ENCODE measurements at places on chromosomes 5 and 9.

GRCh38 chr5:77250021-77250420, 39.5 kb downstream of the PDE8B start:
- DNase-seq = no peak

- no peak for DNase-seq
These were observed 50.1 kb upstream of the TTC39B start for GRCh38 chr9:15357050-15357653.

GRCh38 chr9:77839459-77840140, 191.5 kb upstream of the GNA14 start:
- no peak for DNase-seq

DNA sequence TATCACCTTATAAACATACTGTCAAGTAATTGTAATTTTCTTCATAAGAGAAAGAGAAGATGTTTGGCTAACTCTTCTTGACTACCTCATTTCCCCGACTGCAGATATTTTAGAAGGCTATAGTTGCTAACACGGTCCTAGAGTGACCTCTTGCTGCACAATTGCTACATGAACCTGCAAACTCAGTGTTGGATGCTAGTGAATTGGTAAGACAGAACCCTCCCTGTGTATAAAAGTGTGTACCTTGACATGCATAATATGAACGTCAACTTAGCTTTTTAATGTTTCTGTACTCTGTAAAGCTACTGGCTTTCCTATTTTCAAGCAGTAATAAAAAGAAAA, 46.7 kb upstream of the CER1 start:
- DNase-seq = peak; percentile 66

All from NCI-H1930 (cell line).